ENCODE measurements at places on chromosomes 6 and 20. TPM values are rescaled to one million over a fixed set of nuclear protein-coding genes. Genes with fewer than 3 reads are reported as not detected.

Gene RAET1E
- 2.9 TPM for total RNA-seq

Gene TFAP2D
- not detected for total RNA-seq

Gene BMP6
- 14.8 TPM for total RNA-seq

Gene CALHM5
- total RNA-seq = 0.06 TPM

Gene IRF4
- 0.24 TPM for total RNA-seq

Gene HMGCLL1
- total RNA-seq = 0.18 TPM
